Chondrocyte (in vitro differentiated cells): ENCODE measurements at places on chromosomes 1 and 21. TPM values are rescaled to one million over a fixed set of nuclear protein-coding genes. Genes with fewer than 3 reads are reported as not detected.

FAM177B gene
- not detected in 3 replicates for total RNA-seq

PGBD5 gene
- 1.5 to 5.4 TPM (median 1.8 TPM) in 3 replicates for total RNA-seq

OLFML2B gene
- 44.6 to 120 TPM (median 113 TPM) in 3 replicates for total RNA-seq

GRCh38 chr1:109783436-109783835 is 19.7 kb upstream of the EPS8L3 start:
- peak; percentile 77 for DNase-seq
- H3K36me3 ChIP-seq, result no peaks in the 10 kb centered on the region
- peak overlapping the region; percentile 17 for H3K27ac ChIP-seq
- no peaks in the 10 kb centered on the region for H3K27me3 ChIP-seq

DNA sequence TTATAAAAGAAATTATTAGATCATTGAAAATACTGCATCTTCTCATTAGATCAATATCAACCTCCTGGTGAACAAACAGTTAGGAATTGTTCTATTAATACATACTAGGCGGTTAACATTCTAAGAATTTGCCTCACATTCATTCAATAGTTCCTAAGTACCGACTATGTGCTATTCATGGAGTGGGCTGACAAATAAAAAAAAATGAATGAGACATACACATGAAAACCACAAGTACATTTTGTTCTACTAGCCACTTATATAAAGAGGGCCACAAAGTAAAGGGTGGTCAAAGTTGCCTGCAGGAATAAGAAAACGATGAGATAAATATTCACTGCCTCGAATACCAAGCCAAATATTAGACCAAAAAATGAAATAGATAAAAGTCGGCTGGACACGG is 294.4 kb downstream of the SDCCAG8 start:
- DNase-seq, result no peak
- H3K4me3 ChIP-seq, result no peak overlapping the region
- H3K4me1 ChIP-seq, result peaks cover 31% of the 10 kb centered on the region
- H3K27me3 ChIP-seq, result no peaks in the 10 kb centered on the region
- H3K36me3 ChIP-seq, result no peaks in the 10 kb centered on the region
- no peak overlapping the region for H3K27ac ChIP-seq

DNA sequence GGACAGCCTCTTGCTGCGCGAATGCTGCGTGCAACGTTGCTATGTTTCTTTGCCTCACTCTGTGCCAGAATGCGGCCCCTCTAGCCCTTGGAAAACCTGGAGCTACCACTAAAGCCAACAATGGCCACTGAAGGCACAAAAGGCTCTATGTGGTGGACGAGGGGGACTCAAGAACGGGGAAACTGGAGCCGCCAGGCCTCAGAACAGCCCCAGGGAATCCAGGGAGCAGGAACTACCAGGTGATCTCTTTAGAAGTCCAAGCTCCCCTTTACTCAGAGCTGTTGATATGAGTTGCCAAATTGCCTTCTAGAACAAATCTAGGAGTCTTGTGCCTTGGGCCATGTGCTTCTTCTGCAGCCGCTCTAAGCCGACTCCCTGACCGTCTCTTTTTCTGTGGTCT is 113.8 kb upstream of the ERRFI1 start:
- H3K4me3 ChIP-seq, result no peak overlapping the region
- H3K4me1 ChIP-seq, result peaks cover 62% of the 10 kb centered on the region
- H3K27me3 ChIP-seq, result no peaks in the 10 kb centered on the region

- H3K27me3 ChIP-seq, result no peaks in the 10 kb centered on the region
- no peak overlapping the region for H3K27ac ChIP-seq
- no peak overlapping the region for H3K4me3 ChIP-seq
- H3K36me3 ChIP-seq, result peaks cover 12% of the 10 kb centered on the region
- no peaks in the 10 kb centered on the region for H3K4me1 ChIP-seq
- no peak for DNase-seq
Measured at GRCh38 chr1:178768423-178768822, 43.4 kb downstream of the RALGPS2 start.

DNA sequence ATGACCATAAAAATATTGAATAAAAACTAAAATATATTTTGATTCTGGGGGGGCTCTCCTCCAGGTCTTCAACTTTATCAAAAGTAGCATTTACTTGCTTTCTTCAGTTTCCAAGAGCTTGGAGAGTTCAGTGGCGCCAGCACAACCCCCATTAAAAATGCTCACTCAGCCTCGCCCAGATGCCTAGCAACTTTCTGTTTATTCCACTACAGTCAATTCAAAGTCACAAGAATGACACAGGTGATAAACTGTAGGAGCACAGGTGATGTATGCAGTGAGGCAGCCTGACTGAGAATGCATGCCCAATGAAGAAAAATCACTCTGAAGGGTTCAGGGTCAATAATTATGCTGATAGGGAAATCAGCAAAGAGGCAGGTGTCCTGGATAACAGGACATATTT is 159.4 kb upstream of the ATP1B1 start:
- peaks cover 4% of the 10 kb centered on the region for H3K4me1 ChIP-seq
- no peak for DNase-seq

DNA sequence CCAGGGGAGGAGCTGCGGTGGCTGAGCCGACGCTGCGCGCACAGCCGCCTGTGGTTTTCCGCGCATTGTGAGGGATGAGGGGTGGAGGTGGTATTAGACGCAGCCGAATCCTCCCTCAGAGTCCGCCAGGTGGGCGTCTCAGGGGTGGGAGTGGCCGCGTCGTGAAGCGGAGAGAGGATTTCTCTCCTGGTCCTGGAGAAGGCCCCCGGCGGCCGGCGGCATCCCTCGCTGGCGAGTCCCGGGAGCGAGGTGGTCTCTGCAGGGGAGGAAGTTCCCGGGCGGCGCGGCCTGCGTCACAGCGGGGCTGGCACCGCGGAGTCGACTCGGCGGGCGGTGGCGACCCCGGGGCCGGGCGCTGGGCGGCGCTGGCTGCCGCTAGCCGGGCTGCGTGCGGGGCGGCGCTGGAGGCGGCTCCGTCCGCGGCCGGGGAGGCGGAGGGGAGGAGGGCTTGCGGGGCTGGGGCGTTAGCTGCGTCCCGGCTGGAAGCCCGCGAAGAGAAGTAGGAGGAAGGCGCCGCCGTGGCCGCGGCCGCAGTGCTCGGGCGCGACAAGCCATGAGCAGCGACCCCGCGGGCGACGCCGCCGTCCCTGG is at the start of gene LRRC8C:
Gene LRRC8C (plus strand): TSS at position 464 of the 591 bp plus-strand sequence. CDS start 53,354 bp downstream, outside the sequence.
- peak; percentile 91 for DNase-seq
- no peaks in the 10 kb centered on the region for H3K36me3 ChIP-seq
- H3K4me3 ChIP-seq, result peak within 1 kb of the TSS; percentile 85
- H3K4me1 ChIP-seq, result peaks cover 24% of the 10 kb centered on the region

GRCh38 chr1:23978805-23979204 is 1.3 kb downstream of the SRSF10 start:
- peaks cover 16% of the 10 kb centered on the region for H3K36me3 ChIP-seq
- H3K27me3 ChIP-seq, result no peaks in the 10 kb centered on the region
- peak overlapping the region; percentile 94 for H3K4me3 ChIP-seq
- DNase-seq, result no peak
- peak overlapping the region; percentile 93 for H3K27ac ChIP-seq
- H3K4me1 ChIP-seq, result peaks cover 67% of the 10 kb centered on the region

GRCh38 chr1:31714442-31715086 is 10.7 kb upstream of the COL16A1 start:
- H3K36me3 ChIP-seq, result no peaks in the 10 kb centered on the region
- H3K27ac ChIP-seq, result peak overlapping the region; percentile 97
- no peaks in the 10 kb centered on the region for H3K27me3 ChIP-seq
- DNase-seq, result no peak
- peaks cover 75% of the 10 kb centered on the region for H3K4me1 ChIP-seq

- no peaks in the 10 kb centered on the region for H3K4me1 ChIP-seq
- H3K4me3 ChIP-seq, result no peak overlapping the region
- H3K27ac ChIP-seq, result no peak overlapping the region
- no peak for DNase-seq
- H3K36me3 ChIP-seq, result no peaks in the 10 kb centered on the region
Measured at GRCh38 chr1:160548183-160548582, 25.1 kb upstream of the SLAMF6 start.

- H3K27ac ChIP-seq, result no peak overlapping the region
- H3K36me3 ChIP-seq, result no peaks in the 10 kb centered on the region
- H3K4me1 ChIP-seq, result no peaks in the 10 kb centered on the region
Measured at GRCh38 chr21:40176724-40177123, 309.5 kb downstream of the PCP4 start.

GRCh38 chr1:36440044-36440443 is 10.2 kb downstream of the OSCP1 start:
- peaks cover 3% of the 10 kb centered on the region for H3K4me1 ChIP-seq
- H3K36me3 ChIP-seq, result peaks cover 7% of the 10 kb centered on the region
- no peak overlapping the region for H3K27ac ChIP-seq
- H3K27me3 ChIP-seq, result no peaks in the 10 kb centered on the region
- no peak overlapping the region for H3K4me3 ChIP-seq

GRCh38 chr1:88661951-88662699 is 21.9 kb upstream of the PKN2 start:
- H3K27ac ChIP-seq, result no peak overlapping the region
- no peak for DNase-seq
- H3K4me3 ChIP-seq, result no peak overlapping the region
- H3K27me3 ChIP-seq, result no peaks in the 10 kb centered on the region
- H3K36me3 ChIP-seq, result no peaks in the 10 kb centered on the region

DNA sequence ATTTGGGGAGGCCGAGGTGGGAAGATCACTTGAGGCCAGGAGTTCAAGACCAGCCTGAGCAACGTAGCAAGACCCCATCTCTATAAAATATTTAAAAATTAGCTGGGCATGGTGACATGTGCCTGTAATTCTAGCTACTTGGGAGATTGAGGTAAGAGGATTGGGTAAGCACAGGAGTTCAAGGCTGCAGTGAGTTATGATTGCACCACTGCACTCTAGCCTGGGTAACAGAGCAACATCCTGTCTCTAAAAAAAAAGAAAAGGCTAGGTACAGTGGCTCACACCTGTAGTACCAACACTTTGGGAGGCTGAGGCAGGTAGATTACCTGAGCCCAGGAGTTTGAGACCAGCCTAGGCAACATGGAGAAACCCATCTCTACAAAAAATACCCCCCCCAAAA is 35.7 kb upstream of the RCC1 start:
- H3K27ac ChIP-seq, result no peak overlapping the region
- no peak overlapping the region for H3K4me3 ChIP-seq
- peaks cover 16% of the 10 kb centered on the region for H3K36me3 ChIP-seq
- DNase-seq, result no peak
- no peaks in the 10 kb centered on the region for H3K27me3 ChIP-seq
- peaks cover 3% of the 10 kb centered on the region for H3K4me1 ChIP-seq

DNA sequence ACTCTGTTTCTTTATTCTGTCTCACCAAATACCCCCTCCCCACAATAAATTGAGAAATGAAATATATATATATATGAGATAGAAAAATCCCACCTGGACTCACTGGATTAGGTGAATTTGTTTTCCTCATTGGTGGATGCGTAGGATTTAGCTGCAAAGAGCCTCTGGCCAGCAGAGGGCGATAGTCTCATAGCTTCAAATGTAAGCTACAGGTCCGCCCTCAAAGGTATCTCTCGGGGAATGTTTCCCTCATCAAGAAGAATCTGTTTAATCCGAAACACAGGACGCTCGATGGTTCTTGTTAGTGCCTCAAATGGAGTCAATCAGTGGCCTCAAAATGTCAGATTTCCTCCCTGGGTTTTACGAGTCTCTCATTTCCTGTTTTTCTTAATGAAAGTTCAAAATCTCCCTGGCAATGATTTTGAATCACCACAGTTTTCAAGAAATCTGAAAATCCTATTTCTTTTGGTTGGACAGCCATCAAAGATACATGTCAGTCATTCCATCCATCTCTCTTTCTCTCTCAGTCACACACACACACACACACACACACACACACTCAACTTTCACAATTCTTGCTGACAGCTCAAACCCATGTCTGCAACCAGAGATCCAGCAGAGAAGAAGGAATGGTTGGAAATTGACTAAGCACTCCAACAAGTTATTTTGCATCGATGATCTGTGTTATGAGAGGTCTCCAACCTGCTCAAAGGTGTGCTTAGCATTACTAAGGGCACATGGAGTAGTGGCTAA is 13.9 kb upstream of the CAMK1G start:
- no peak overlapping the region for H3K27ac ChIP-seq
- no peaks in the 10 kb centered on the region for H3K36me3 ChIP-seq

DNA sequence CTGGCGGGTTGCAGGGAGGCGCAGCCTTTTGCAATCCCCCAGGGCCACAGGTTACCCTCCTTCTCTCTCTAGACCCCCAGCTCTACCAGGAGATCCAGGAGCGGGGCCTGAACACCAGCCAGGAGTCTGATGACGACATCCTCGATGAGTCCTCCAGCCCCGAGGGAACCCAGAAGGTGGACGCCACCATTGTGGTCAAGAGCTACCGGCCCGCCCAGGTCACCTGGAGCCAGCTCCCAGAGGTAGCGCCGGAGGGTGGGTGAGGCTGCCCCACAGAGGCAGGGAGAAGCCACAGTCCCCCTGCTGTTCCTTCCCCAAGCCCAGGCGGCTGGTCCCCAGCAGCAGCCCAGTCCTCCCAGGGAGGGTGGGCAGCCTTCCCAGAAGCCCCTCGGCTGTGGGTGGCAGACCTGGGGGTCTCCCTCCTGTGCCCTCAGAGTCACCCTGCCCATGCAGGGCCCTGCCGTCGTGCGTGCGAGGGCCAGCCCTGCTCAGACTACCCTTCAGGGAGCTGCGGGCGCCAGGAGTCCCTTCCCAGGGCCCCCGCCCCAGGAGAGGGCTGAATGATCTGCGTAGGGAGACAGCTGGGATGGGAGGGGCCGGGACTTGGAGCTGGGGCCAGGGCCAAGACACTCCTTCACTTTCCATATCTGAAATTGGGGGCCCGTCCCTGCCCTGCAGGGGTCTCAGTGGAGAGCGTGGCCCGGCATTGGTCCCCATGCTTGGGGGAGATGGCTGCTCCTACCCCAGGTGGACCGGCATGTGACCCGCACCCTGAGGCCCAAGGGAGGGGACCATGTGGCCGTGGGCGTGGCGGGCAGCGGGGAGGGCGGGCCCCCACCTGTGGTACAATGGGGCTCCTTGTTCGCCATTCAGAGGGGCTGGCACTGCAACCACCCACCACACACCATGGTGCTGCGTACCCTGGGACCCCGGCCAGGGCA is 12.9 kb downstream of the ARHGEF16 start:
- H3K36me3 ChIP-seq, result no peaks in the 10 kb centered on the region
- H3K27ac ChIP-seq, result no peak overlapping the region
- peaks cover 22% of the 10 kb centered on the region for H3K4me1 ChIP-seq
- peak; percentile 84 for DNase-seq

GRCh38 chr21:44301961-44302406 is 2.1 kb downstream of the PFKL start:
- no peaks in the 10 kb centered on the region for H3K36me3 ChIP-seq
- H3K4me3 ChIP-seq, result peak overlapping the region; percentile 51
- no peak for DNase-seq
- no peaks in the 10 kb centered on the region for H3K27me3 ChIP-seq
- peaks cover 43% of the 10 kb centered on the region for H3K4me1 ChIP-seq
